H4 (cell line): ENCODE measurements at places on chromosomes 7 and 10. TPM values are rescaled to one million over a fixed set of nuclear protein-coding genes. Genes with fewer than 3 reads are reported as not detected.

Gene PIK3AP1
- 0.43 TPM in 1 of 2 replicates, not detected in the other for total RNA-seq

Gene PDK4
- total RNA-seq = 0.45 and 1.0 TPM in 2 replicates

DNA sequence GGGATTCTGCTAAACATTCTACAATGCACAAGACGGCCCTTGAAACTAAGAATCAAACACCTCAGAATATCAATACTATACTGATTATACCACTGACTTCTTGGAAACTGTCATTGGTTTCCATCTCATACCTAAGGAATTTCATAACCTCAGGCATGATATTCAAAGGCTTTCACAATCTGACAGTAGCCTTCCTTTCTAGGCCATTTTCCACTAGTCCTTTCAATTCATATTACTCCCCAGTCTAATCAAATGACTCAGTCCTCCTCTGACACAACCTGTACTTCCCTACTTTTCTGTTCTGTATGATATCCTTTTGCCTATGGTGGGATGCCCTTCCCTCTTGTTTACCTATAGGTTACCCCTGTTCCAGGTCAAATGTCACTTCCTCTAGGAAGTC, 48.3 kb downstream of the CSTF2T start:
- no peak for DNase-seq

DNA sequence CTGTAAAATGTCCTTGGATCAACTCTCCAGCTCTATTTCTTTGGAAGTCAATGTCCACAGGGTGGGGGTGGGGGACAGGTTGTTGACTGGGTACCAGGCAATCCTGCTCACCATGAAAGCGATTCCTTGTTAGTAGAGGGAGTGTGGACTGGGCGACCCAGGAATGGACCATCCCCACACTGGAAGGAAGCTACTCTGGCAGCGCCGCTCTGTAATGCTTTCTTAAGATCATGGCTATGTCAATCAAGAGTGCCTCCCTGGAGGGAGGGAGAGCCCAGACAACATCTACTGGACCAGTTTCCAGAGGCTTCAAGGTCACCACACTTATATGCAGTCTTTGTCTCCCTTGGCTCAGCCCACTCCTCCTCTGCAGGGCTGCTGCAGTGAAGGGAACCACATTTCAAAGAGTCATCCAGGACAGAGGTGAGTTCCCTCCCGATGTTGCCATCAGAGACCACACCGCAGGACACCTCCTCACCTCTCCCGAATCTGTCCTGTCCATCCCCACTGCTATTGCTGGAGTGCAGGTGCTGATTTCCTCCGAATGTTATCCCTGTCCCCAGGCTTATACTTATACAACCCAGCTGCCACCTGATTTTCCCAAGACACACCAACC, 6.9 kb downstream of the GIMAP5 start:
- DNase-seq = no peak

- no peak for DNase-seq
These were observed 65.6 kb upstream of the ADGRA1 start for GRCh38 chr10:133021963-133022775.
